ENCODE measurements at places on chromosomes 5 and 9.

DNA sequence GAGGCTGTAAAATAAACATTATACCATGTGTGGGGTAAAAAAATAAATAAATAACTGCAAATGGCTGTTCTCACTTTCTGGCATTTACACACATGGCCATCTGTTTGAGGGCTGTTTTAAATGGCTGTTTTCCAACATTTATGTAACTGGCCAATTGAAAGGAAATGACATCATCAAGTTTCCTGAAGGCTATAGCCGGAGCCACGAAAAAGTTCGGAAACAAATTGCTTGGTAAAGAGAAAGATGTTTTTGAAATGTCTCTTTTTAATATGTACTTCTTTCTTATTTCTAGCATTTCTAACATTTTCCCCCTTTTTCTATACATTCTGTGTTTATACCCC is 95.4 kb upstream of the DAB2 start:
- no peak for DNase-seq

- DNase-seq: no peak
These were observed 277.4 kb downstream of the FBXL17 start for GRCh38 chr5:108104448-108104847.

DNA sequence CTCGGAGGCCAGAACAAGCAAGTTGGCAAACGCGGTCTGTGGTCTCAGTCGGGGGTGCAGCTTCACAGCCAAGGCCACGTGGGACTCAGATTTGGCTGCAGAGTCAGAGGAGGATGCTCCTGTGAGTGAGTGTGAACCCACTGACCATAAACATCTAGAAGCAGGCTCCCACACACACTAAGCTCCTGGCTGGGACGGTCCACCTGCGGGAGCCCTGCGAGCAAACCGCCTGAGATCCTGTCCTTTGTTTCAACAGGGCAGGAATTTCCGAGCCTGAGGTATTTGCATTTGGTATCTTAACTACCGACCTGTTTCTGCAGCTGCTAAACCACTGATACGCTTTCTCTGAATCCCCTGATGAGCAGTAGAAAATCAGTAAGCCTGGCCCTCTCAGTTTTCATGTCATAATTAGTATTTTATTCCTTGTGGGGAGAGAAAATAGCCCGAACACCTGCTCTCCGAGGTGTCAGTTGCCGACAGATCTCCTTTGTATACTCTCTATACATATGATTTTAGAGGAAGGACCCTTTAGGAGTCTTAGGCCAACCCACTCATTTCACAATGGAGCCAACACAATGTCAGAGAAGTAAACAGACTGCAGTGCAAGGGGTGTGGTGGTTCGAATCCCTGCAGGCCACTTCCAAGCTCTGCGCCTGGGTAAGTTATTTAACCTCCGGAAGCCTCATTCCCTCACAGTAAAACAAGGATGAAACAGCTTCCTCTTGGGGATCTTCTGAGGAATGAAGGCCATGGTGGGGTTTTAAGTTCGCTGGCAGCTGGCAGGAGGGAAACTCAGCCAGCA is 40.9 kb upstream of the PWWP2A start:
- DNase-seq: no peak

GRCh38 chr5:176712546-176713304 is 65.4 kb downstream of the TSPAN17 start:
- no peak for DNase-seq

GRCh38 chr9:20178197-20178596 is 389.4 kb upstream of the SLC24A2 start:
- DNase-seq: no peak

DNA sequence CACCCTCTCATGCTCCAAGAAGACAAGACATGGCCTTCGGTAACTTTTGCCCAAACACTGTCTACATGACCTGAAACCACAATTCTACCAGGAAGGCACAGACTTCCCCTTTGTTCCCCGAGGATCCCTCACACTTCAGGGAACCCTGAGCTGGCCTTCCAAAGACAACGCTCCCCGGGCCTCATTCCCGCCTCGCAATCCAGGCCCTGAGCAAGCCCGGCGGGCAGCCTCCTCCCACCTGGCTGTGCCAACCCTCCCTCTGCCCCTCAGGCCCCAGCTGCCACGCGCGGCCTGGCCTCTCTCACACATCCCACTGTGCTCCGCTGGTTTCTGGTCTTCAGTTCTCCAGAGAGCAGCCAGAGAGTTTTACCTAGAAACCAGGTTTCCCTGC is 7.3 kb downstream of the QSOX2 start:
- no peak for DNase-seq

DNA sequence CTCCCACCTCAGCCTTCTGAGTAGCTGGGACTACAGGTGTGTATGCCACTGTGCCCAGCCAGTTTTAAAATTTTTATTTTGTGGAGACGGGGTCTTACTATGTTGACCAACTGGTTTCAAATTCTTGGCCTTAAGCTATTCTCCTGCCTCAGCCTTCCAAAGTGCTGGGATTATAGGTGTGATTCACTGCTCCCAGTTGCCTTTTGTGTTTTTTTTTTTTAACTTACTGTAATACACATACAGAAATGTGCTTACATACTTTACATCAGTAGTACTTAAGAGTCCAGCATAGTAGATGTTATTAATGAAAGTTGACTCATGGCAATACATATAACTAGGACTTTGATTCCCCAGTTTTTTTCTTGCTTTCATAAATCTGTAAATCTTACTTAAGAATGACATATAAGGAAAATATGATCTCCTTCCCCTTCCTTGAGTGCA is 4.7 kb downstream of the MAN2A1 start:
- DNase-seq: no peak

DNA sequence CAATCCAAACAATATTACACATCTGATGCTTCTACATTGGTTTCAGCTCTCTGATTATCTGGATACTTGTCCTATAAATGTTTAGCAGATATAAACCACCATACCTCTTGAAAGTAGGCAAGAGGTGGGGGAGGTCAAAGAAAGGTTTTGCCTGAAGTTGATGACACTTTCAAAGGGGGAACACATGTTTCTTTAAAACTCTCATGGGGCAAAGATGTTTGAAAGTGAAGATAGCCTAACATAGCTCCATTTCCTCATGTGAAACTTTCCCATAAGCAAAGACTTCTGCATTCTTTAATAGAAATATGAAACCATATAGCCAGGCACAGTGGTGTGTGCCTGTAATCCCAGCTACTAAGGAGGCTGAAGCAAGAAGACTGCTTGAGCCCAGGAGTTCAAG is 62.1 kb downstream of the CETN3 start:
- no peak for DNase-seq

GRCh38 chr9:70105147-70105546 is 61.5 kb downstream of the MAMDC2 start:
- DNase-seq: no peak

DNA sequence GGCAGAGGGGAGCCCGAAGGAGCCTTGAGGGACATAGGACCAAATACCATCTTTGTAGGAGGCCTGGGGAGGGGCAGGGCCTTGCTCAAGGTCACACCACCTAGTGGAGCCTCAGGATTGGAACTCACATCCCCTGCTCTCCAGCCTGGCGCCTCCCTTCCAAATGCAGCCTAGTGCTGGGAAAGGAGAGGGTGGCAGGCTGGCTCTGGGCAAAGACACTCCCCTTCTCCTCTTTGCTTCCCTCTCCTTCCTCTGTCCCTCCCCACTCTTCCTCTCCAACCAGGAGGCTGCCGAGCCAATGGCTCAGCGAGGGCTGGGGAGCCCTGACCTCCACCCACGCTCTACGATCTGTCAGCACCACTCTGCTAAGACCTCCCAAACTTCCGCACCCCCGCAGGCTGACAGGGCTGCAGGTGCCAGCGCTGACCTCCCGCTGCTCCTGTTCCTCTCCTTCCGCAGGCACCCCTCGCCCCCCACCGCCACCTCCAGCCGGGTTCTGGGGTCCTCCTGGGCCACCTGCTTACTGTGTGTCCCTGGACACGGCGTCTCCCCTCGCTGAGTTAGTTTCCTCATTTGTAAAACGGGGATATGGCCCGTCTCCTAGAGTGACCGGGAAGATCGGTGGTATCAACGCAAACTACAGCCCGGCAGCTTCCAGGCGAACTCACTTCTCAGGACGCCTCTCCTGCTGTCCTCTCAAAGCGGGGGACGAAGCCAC is 52.9 kb downstream of the C9orf50 start:
- DNase-seq: no peak

DNA sequence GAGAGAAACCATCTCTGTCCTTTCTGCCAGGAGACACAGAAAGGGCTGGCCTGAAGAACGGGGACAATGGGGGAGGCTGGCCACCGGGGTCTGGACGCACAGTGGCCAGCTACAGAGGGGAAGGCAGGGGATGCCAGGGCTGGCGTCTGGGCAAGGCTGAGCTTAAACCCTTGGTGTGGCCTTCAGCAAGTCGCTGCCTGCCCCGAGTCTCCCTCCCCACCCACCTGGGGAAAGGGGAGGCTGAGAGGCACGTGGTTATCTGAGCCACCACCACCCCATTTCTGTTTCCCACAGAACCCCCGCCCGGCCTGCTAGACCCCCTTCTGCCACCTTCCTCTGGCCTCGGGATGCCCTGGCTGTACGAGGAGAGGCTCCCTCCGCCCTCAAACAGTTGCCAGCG is 115.3 kb downstream of the VAV2 start:
- DNase-seq: no peak

DNA sequence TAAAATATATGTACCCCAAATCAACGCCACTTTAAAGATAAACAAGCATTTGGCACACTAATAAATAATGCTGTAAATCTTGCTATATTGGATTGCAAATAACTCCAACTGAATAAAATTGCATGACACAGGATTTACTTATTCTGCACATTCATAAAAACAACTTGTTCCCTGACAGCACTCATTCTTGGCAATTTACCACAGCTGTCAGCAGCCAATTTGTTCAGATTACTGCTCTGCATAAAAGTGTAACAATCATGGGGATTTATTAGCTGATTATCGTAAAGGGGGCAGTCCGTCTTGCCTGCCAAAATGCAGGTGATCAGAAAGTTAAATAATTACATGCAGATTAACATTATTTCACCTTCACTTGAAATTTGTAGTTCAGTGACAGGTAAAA is 285.3 kb downstream of the SLF1 start:
- no peak for DNase-seq

- no peak for DNase-seq
These were observed 312.2 kb downstream of the SEMA5A start for GRCh38 chr5:9233712-9234111.

DNA sequence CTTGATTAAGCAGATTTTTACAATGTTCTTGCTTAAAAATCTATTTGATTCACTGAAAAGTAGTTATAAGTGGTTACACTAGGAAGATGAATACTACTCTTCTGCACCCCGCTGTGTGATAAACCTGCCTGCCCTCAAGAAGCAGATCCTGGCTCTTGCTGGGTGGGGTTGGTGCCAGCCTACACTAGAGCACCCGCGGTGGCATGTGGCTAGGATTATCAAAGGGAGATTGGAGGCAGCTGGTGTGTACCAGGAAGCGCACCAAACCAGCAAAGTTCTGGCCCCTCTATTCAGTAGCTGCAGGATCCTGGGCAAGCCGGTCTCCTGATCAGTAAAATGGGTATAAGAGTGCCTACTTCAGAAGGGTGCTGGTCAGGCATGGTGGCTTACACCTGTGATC is 43.5 kb downstream of the PRLR start:
- DNase-seq: no peak

DNA sequence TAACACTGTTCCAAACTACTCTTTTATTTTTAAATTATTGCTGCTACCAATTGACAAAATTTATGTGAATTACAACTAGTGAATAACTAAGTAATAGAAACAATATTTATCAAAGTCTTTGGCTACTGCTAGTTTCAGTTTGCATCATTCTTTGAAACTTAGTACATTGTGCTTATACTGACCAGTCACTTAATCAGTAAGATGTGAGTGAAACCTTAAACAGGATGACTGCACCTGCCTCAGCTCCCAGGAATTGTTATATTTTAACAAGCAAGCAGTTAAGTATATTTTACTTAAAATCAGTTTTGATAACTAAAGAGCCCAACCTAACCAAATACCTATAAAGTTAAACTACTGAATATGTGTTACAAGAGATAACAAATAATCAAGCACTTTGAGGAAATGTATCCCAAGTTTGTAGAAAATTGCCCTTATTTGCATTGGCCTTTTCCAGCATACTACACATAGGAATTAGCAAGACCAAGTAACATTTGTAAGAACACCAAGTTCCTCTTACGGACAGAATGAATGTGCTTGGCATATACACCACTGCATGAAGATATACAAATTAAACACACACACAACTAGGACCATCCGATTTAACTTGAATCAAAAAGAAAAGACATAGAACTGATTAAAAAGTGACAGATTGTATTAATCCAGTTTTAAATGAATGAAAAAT is 545.5 kb upstream of the DAB2 start:
- DNase-seq: no peak

DNA sequence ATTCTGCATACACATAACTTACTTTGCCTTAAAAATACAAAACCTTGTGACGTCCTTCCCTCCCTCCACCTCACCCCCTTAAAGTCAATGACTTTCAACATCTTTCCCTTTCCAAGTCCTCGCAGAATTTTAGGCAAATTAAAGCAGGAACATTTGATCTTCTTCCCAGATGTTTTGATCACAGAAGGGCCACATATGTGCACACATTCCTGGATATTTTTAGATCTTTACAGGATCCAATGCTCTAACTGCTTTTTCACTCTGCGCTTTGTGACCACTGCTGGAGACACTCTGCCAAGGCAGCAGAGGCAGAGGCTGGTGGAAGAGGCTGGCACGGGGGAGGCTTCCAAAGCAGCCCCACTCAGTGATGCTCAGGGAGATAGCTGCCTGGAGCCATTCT is 130.7 kb downstream of the SEC61B start:
- no peak for DNase-seq

DNA sequence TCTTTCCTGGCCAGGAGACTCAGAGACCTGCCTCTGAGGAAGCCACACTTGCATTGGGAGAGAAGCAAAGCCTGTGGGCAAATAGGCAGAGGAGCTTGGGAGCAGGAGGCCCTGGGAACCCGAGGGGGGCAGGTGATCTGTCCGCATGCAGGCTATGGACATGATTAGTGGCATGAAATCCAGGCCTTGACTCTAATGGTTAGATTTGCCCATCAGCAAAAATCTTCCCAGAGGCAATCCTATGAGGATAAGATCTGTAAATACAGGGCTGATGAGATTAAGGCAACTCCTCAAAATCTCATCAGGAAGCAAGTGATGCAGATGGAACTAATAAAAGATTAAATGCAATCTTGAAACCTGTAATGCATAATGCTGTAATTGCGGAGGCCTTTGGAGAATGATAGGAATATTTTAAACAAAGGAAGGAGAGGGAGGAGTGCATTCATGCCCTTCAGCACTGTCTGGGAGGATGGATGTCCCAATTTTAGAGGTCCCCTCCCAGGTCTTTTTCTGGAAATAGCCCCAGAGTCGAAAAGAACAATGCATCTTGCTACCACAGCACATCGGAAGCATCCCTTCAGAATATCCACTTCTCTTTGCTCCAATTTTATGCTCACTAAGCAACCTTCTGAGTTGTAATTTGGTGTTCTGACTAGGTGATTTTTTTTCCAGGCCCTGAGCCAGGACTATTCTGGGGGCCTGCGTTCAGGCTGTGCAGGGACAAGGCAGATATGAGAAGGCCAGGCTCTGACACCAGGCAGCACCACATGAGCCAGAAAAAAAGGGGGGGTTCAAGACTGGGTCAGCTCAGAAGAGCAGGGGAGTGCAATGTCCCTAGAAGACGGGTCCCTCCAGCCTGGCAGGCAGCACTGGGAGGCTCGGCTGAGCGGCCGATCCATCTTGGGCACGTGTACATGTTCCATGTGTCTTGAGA is 66.5 kb downstream of the MED10 start:
- DNase-seq: no peak

GRCh38 chr5:138772986-138773594 is 19.9 kb downstream of the CTNNA1 start:
- no peak for DNase-seq

All from stimulated activated CD8-positive, alpha-beta memory T cell treated with anti-CD3 and anti-CD28 coated beads, Interleukin-4, amount 100 ng/mL, for 1 hour (primary cell).